ENCODE measurements at places on chromosomes 5 and 9. TPM values are rescaled to one million over a fixed set of nuclear protein-coding genes. Genes with fewer than 3 reads are reported as not detected.
A peak's percentile ranks its signal among the peaks of the same experiment; 100 is the strongest.

- DNase-seq: no peak
- no peak overlapping the region for H3K27ac ChIP-seq
- H3K27me3 ChIP-seq: peaks cover 3% of the 10 kb centered on the region
- no peak overlapping the region for H3K4me3 ChIP-seq
Measured at GRCh38 chr5:135210286-135211055, 176.4 kb upstream of the PITX1 start.

Gene SLC34A3
- not detected for total RNA-seq

DNA sequence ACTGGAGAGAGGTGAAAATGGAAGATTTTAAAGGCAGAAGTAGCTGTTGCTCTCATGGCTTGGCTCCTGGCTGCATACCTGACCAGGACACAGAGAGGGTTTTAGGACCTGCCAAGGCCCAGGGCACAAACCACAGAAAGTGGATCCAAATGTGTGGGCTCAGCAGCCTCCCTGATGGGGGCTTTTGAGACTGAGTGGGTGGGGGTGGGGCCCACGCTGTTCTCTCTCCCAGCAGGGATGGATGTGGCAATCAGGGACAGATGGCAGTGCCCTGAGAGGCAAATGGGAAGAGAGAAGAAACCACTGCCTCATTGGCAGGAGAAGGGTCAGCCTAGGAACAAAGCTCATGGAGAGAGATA lies 34.9 kb upstream of the TIFAB start:
- peaks cover 37% of the 10 kb centered on the region for H3K27me3 ChIP-seq
- peaks cover 4% of the 10 kb centered on the region for H3K36me3 ChIP-seq
- peaks cover 12% of the 10 kb centered on the region for H3K4me1 ChIP-seq
- DNase-seq: no peak
- H3K4me3 ChIP-seq: no peak overlapping the region

Gene TPPP
- total RNA-seq: 0.05 TPM

GRCh38 chr5:14365831-14366430 lies 215.7 kb upstream of the OTULINL start:
- no peak for DNase-seq
- peak overlapping the region; percentile 49 for H3K27ac ChIP-seq
- peaks cover 3% of the 10 kb centered on the region for H3K27me3 ChIP-seq
- no peak overlapping the region for H3K4me3 ChIP-seq
- H3K36me3 ChIP-seq: peaks cover 56% of the 10 kb centered on the region
- H3K4me1 ChIP-seq: peaks cover 24% of the 10 kb centered on the region

GRCh38 chr5:178207917-178208280 lies 3.6 kb downstream of the HNRNPAB start:
- H3K4me1 ChIP-seq: peaks cover 27% of the 10 kb centered on the region
- peak overlapping the region; percentile 17 for H3K4me3 ChIP-seq
- no peak overlapping the region for H3K27ac ChIP-seq
- DNase-seq: no peak

- no peak overlapping the region for H3K27ac ChIP-seq
- H3K4me1 ChIP-seq: no peaks in the 10 kb centered on the region
- H3K36me3 ChIP-seq: no peaks in the 10 kb centered on the region
- peaks cover 3% of the 10 kb centered on the region for H3K27me3 ChIP-seq
- peak; percentile 19 for DNase-seq
- no peak overlapping the region for H3K4me3 ChIP-seq
Measured at GRCh38 chr5:94613583-94613982, 4.8 kb downstream of the KIAA0825 start.

Gene LCN1
- not detected for total RNA-seq

Gene OR1J2
- not detected for total RNA-seq

Gene FCN1
- total RNA-seq: not detected

- no peak overlapping the region for H3K4me3 ChIP-seq
- H3K4me1 ChIP-seq: peaks cover 26% of the 10 kb centered on the region
- no peak for DNase-seq
- H3K27ac ChIP-seq: peak overlapping the region; percentile 74
- peaks cover 17% of the 10 kb centered on the region for H3K36me3 ChIP-seq
- H3K27me3 ChIP-seq: peaks cover 4% of the 10 kb centered on the region
Measured at GRCh38 chr9:23621188-23621587, 204.9 kb downstream of the ELAVL2 start.

Gene PPP1R2B
- total RNA-seq: not detected

Gene TXNDC8
- not detected for total RNA-seq

Gene PCDHB7
- total RNA-seq: 4.6 TPM

- no peak for DNase-seq
- no peaks in the 10 kb centered on the region for H3K36me3 ChIP-seq
- no peak overlapping the region for H3K27ac ChIP-seq
- no peak overlapping the region for H3K4me3 ChIP-seq
- no peaks in the 10 kb centered on the region for H3K27me3 ChIP-seq
Measured at GRCh38 chr9:11182001-11182400, 569.2 kb upstream of the PTPRD start.

- no peaks in the 10 kb centered on the region for H3K36me3 ChIP-seq
- no peaks in the 10 kb centered on the region for H3K4me1 ChIP-seq
- no peak overlapping the region for H3K4me3 ChIP-seq
- H3K27ac ChIP-seq: no peak overlapping the region
- no peaks in the 10 kb centered on the region for H3K27me3 ChIP-seq
Measured at GRCh38 chr5:15004506-15004905, 132.9 kb upstream of the ANKH start.

Gene STPG3
- not detected for total RNA-seq

Gene PCDHB12
- 8.4 TPM for total RNA-seq

- H3K27me3 ChIP-seq: peaks cover 2% of the 10 kb centered on the region
- no peak overlapping the region for H3K27ac ChIP-seq
- DNase-seq: no peak
Measured at GRCh38 chr5:143051244-143052058, 281.3 kb downstream of the ARHGAP26 start.

DNA sequence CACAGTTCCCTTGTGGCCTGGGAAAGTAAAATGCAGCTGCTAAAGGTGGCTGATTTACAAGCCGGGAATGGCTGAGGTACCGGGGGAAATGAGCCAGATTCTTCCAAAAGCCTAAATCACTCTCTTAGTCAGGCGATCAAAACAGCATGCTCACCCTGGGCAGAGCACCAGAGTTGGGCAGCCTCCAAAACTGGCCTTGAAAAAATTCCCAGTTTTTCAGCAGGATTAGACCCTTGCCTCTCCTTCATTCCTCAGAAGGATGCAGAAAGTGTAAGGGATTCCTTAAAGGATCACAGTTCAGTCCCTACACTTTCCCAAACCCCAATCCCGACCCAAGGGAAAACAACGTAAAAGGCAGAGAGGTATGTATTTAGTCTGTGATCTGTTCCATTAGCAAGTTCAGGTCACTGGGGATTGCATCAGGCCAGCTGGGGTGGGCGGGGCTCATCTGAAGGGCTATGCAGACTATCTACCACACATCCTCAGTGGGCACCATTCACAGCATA lies 16.9 kb downstream of the TMEM174 start:
- H3K27ac ChIP-seq: no peak overlapping the region
- no peak overlapping the region for H3K4me3 ChIP-seq
- H3K27me3 ChIP-seq: peaks cover 3% of the 10 kb centered on the region
- no peak for DNase-seq
- H3K4me1 ChIP-seq: no peaks in the 10 kb centered on the region

DNA sequence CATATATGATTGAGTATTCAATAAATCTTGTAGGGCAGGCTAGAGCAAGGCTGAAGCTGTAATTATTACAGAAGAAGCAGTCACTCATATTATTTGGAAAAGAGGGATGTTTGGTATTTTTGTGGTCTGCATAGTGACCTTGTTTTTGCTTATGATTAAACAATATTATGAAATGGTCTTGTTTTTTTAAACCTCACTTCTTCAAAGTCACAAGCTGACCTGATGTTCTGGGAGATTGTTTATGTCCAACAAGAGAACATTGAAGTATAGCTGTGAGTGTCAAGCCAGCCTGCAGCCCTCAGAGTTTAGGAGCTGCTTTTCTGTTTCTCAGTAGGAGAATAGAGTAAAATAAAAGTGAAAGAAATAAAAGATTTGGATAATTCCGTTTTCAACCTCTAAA lies 342.2 kb downstream of the LRRC70 start:
- H3K27me3 ChIP-seq: peaks cover 2% of the 10 kb centered on the region
- no peaks in the 10 kb centered on the region for H3K36me3 ChIP-seq
- no peak overlapping the region for H3K4me3 ChIP-seq
- DNase-seq: no peak

- H3K36me3 ChIP-seq: peaks cover 12% of the 10 kb centered on the region
- no peaks in the 10 kb centered on the region for H3K4me1 ChIP-seq
- no peak overlapping the region for H3K27ac ChIP-seq
- no peak for DNase-seq
Measured at GRCh38 chr9:134434894-134435506, 108.7 kb downstream of the RXRA start.

- no peaks in the 10 kb centered on the region for H3K36me3 ChIP-seq
- no peak overlapping the region for H3K27ac ChIP-seq
- peaks cover 28% of the 10 kb centered on the region for H3K4me1 ChIP-seq
- peaks cover 4% of the 10 kb centered on the region for H3K27me3 ChIP-seq
- DNase-seq: peak; percentile 34
Measured at GRCh38 chr5:153496835-153497234, 6.4 kb downstream of the GRIA1 start.

- no peaks in the 10 kb centered on the region for H3K27me3 ChIP-seq
- DNase-seq: no peak
- peaks cover 12% of the 10 kb centered on the region for H3K36me3 ChIP-seq
Measured at GRCh38 chr5:138770977-138771376, 17.8 kb downstream of the CTNNA1 start.

- no peaks in the 10 kb centered on the region for H3K36me3 ChIP-seq
- DNase-seq: no peak
- no peak overlapping the region for H3K4me3 ChIP-seq
- H3K4me1 ChIP-seq: no peaks in the 10 kb centered on the region
- no peaks in the 10 kb centered on the region for H3K27me3 ChIP-seq
Measured at GRCh38 chr5:174777583-174777982, 53.2 kb downstream of the MSX2 start.

Gene TMC1
- not detected for total RNA-seq

DNA sequence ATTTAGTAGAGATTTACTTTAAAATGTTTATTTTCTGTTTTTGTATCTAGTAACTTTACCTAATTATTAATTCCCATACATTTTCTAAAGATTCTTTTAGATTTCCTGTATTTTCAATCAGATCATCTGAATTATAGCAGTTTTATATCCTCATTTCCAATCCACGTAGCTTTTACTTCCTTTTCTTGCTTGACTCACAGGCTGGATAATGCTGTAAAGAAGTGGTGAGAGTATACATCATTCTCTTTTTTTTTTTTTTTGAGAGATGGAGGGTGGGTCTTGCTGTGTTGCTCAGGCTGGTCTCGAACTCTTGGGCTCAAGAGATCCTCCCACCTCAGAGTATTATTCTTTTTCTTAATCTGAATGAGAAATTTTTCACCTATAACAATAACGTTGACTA lies 11.2 kb upstream of the SETX start:
- no peak overlapping the region for H3K27ac ChIP-seq
- DNase-seq: no peak
- no peaks in the 10 kb centered on the region for H3K27me3 ChIP-seq
- no peak overlapping the region for H3K4me3 ChIP-seq
- no peaks in the 10 kb centered on the region for H3K36me3 ChIP-seq
- peaks cover 38% of the 10 kb centered on the region for H3K4me1 ChIP-seq

Gene ZNF454
- total RNA-seq: 0.15 TPM

DNA sequence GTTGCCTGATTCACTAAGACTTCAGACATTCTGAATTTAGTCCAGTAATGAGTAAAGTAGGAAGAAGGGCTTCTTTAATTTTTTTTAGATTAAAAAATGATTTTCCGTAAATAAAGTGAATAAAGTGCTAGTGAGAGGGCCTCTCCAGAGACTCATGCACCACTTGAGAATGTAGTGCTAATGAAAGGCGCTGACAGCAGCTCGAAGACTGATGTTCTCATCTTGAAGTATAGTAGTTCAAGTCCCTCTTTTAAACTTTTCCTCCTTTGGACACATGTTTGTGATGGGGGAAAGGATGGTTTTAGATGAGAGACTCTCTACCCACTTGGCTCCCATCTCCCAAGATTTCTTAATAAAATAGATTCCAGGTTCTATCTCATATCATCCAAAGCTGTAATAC lies 48.5 kb downstream of the G3BP1 start:
- DNase-seq: no peak
- no peak overlapping the region for H3K27ac ChIP-seq
- no peak overlapping the region for H3K4me3 ChIP-seq
- H3K36me3 ChIP-seq: peaks cover 4% of the 10 kb centered on the region

GRCh38 chr9:70998962-70999361 lies 122.5 kb downstream of the TRPM3 start:
- no peak overlapping the region for H3K4me3 ChIP-seq
- H3K27me3 ChIP-seq: peaks cover 2% of the 10 kb centered on the region

GRCh38 chr9:136368190-136368589 lies 4.6 kb upstream of the DNLZ start:
- no peak for DNase-seq
- H3K4me3 ChIP-seq: no peak overlapping the region
- no peaks in the 10 kb centered on the region for H3K36me3 ChIP-seq
- H3K27me3 ChIP-seq: peaks cover 12% of the 10 kb centered on the region
- no peak overlapping the region for H3K27ac ChIP-seq

DNA sequence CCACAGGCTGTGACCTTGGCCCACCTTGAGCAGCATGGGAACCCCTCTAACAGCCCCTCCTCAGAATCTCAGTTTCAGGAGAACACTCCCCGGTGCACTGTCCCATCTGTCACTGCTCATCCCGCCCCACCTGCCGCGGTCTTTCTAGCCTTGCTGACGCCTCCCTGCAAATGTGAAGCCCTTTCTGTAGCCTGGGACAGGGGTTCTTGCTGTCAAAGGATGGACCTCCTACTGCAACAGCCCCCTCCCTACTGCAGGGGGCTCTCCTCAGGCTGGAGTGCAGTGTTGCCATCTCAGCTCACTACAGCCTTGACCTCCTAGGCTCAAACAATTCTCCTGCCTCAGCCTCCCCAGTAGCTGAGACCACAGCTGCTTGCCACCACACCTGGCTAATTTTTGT lies 20.0 kb downstream of the OR2V1 start:
- peaks cover 12% of the 10 kb centered on the region for H3K27me3 ChIP-seq
- DNase-seq: no peak
- H3K27ac ChIP-seq: no peak overlapping the region
- no peaks in the 10 kb centered on the region for H3K36me3 ChIP-seq
- H3K4me3 ChIP-seq: no peak overlapping the region

Gene WNT8A
- total RNA-seq: 0.69 TPM

Gene PCDHGA10
- total RNA-seq: 43.0 TPM

GRCh38 chr5:123124126-123124858 lies 35.3 kb downstream of the PRDM6 start:
- no peak for DNase-seq
- H3K4me3 ChIP-seq: no peak overlapping the region
- H3K4me1 ChIP-seq: peaks cover 3% of the 10 kb centered on the region
- H3K27me3 ChIP-seq: no peaks in the 10 kb centered on the region

GRCh38 chr9:6759185-6759977 lies 1.6 kb downstream of the KDM4C start:
- peaks cover 10% of the 10 kb centered on the region for H3K27me3 ChIP-seq
- H3K4me3 ChIP-seq: peak overlapping the region; percentile 95
- DNase-seq: no peak
- peaks cover 13% of the 10 kb centered on the region for H3K4me1 ChIP-seq

GRCh38 chr5:175859916-175860315 lies 11.5 kb upstream of the CPLX2 start:
- H3K27me3 ChIP-seq: peaks cover 5% of the 10 kb centered on the region
- H3K36me3 ChIP-seq: peaks cover 6% of the 10 kb centered on the region
- no peak for DNase-seq
- no peaks in the 10 kb centered on the region for H3K4me1 ChIP-seq
- no peak overlapping the region for H3K27ac ChIP-seq

Gene CARTPT
- total RNA-seq: 148 TPM

- H3K27me3 ChIP-seq: peaks cover 1% of the 10 kb centered on the region
- H3K36me3 ChIP-seq: no peaks in the 10 kb centered on the region
- no peak overlapping the region for H3K27ac ChIP-seq
- DNase-seq: no peak
Measured at GRCh38 chr5:59164041-59164830, 581.4 kb downstream of the RAB3C start.

All from endothelial cell (in vitro differentiated cells).